Renal cortex interstitium (tissue), 15 donors: ENCODE measurements at places on chromosomes 12 and 14. TPM values are rescaled to one million over a fixed set of nuclear protein-coding genes. Genes with fewer than 3 reads are reported as not detected.

DNA sequence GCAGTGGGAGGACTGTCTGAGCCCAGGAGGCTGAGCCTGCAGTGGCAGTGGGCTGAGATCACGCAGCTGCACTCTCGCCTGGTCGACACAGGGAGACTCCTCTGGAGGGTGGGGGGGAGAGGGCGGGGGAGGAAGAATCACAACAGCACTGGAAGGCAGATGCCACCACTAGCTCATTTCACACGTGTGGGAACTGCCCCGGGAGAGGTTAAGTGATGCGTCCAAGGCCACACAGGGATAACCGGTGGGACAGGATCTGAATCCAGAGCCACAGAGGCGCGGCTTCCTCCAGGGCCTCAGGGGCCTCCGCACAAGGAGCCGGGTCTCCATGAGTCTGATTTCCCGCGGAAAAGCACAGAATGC lies 20.8 kb downstream of the STX2 start:
- DNase-seq = no peak

- DNase-seq = no peak
These were observed 2.7 kb downstream of the TMEM119 start for GRCh38 chr12:108594960-108595710.

SRP54 gene
- 77.4 TPM for polyA plus RNA-seq

DNA sequence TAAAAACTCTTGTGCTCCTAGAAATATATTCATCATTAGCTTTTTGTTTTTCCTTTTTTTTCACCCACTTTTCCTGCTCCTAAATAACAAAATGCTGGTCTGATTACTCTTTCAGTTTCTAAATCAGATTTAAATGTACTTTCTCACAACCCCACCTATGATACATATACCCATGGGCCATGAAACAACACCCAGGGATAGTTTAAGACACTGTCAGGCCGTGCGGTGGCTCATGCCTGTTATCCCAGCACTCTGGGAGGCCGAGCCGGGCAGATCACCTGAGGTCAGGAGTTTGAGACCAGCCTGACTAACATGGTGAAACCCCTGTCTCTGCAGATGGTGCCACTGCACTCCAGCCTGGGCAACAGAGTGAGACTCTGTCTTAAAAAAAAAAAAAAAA lies 1.6 kb upstream of the NUMB start:
- no peak for DNase-seq

- DNase-seq = no peak
These were observed 202.5 kb downstream of the CALM1 start for GRCh38 chr14:90599339-90599738.

CLEC4C gene
- polyA plus RNA-seq = 0.16 TPM

DNA sequence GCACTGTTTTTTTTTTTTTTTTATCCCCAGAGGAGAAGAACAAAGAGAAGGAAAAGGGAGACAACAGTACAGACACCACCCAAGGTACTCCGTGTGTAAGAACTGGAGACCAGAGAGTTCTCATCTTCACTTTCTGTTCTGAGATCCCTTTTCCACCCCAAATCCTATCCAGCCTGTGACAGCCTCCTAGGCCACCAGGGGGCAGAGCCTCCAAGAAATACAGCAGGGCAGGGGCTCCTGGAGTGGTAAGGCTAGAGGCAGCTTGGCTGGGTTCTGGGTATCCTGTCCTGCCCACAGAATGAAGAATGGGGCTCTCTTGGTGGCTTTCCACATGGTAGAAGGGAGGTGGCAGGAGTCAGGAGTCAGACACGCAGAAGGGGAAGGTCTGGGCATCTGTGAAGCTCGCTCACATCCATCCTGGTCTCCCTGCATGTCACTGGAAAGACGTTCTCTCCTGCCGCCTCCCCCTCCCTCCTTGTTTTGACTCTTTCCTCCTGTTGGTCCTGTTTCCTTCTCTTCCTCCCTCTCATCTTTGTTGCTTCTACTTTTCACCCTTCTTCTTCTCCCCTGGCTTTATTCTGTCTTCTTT lies 12.0 kb downstream of the CLSTN3 start:
- DNase-seq = no peak

DNA sequence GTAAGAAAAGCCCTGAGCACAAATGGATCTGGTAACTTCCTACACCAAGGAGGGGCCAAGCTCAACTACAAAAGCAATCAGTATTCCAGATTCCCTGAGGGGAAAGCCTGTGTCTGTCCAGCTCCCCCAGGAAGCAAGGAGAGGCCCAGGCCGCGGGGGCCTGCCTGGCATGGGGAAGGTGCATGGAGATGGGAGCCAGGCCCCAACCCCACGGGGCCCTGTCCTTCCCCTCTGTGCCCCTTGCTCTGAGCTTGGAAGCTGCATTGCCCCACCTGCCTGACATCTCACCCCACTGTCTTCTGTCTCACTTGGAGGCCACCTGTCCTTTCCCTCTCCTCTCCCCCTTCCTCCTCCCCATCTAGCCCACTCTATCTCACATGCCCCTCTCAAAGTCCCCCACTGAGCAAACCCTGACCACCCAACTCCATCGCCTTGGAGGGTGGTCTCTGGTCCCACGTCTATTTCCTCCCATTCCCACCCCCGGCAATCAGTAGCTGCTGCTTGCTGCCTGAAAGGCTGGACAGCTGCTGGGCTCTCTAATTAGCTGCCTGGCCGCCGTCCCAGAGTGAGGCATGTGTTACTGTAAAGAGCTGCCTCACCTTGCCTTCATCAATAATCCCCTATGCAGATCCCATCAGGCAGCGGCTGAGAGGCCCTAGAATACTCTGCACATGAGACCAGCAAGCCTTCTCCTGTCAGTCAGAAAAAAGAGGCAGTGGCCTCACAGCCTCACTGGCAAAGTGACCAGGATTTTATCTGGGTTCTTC lies 3.4 kb upstream of the TMEM229B start:
- DNase-seq = no peak

RASSF9 gene
- 15.3 TPM for polyA plus RNA-seq

HOXC12 gene
- not detected for polyA plus RNA-seq

DNA sequence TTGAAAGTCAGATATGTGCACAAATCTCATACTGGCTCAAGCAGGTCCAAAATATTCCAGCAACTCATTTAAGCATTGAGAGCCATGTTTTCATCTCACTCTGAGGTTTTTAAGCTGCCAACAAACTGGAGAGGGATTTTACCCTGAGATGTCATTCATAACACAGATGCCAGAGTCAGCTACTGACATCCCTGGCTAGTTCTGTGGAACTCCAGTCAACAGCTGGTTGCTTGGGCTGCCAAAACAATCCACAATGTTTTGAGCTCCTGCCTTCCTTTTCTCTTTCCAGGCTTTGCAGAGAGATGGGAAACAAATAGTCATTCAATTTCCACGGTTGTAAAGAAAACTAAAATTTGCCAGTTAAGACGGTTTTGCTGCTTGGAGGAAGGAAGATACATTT lies 621.2 kb upstream of the FBXO33 start:
- DNase-seq = no peak

DNA sequence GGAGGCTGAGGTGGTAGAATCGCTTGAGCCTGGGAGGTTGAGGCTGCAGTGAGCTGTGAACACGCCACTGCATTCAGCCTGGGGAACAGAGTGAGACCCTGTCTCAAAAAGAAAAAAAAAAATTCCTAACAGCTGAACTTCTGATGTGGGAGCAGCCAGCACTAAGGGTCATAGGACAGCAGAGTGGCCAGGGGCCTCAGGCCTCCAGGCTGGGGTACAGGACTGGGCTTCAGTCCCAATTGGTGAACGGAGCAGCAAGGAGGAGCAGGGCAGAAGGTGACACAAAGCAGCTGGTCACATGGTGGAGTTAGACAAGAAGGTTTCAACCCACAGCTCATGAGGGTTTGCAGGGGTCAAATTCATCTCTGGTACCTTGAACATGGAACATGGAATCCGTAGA lies 40.8 kb upstream of the NRXN3 start:
- DNase-seq = no peak

PLD4 gene
- 5.1 TPM for polyA plus RNA-seq

DNA sequence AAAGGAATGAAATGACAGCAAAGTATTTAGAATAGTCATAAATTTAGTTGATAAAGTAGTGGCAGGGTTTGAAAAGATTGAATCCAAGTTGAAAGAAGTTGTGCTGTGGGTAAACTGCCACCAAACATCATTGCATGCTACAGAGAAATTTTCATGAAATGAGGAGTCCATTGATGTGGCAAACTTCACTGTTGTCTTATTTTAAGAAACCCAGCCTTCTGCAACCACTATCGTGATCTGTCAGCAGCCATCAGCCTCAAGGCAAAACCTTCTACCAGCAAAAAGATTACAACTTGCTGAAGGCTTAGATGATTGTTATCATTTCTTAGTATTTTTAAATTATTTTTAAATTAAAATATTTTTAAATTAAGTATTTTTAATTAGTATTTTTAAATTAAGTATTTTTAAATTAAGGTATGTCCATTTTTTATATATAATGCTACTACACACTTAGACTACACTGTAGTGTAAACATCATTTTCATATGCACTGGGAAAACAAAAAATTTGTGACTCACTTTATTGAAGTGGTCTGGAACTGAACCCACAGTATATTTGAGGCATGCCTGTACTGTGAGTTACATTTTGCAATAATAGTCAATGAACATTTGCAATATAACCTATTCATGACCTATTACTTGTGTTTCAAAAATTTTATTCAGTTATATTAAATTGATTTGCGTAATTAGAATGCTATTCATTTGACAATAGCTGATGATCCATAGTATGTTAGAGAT lies 67.2 kb upstream of the SYT1 start:
- no peak for DNase-seq

TPH2 gene
- polyA plus RNA-seq = 0.47 TPM

GRCh38 chr12:57134949-57135348 lies 6.7 kb downstream of the LRP1 start:
- no peak for DNase-seq

DNA sequence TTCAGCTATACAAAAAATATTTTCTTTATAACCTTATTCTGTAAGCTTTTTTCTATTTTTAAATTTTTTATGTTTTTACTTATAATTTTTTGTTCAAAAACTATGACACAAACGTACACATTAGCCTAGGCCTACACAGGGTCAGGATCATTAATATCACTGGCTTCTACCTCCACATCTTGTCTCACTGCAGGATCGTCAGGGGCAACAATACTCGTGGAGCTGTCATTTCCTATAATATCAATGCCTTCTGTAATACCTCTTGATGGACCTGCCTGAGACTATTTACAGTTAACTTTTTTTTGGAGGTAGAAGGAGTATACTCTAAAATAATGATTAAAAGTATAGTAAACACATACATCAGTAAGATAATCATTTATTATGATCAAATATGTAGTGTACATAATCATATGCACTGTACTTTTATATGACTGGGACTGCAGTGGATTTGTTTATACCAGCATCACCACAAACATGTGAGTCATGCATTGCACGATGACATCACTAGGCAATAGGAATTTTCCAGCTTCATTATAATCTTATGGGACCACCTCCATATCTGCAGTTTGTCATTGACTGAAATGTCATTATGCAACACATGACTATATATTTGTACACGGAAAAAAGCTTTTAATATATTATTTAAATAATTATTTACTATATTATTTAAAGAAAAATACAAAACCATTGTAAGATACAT lies 18.5 kb upstream of the PMCH start:
- no peak for DNase-seq

TRHDE gene
- 27.5 TPM for polyA plus RNA-seq

UTP20 gene
- polyA plus RNA-seq = 17.5 TPM
